ENCODE measurements at places on chromosomes 5 and 9.
A peak's percentile ranks its signal among the peaks of the same experiment; 100 is the strongest.

GRCh38 chr9:12766357-12766756, 8.5 kb upstream of the LURAP1L start:
- DNase-seq = no peak

GRCh38 chr5:1415059-1415425, 30.2 kb downstream of the SLC6A3 start:
- no peak for DNase-seq

DNA sequence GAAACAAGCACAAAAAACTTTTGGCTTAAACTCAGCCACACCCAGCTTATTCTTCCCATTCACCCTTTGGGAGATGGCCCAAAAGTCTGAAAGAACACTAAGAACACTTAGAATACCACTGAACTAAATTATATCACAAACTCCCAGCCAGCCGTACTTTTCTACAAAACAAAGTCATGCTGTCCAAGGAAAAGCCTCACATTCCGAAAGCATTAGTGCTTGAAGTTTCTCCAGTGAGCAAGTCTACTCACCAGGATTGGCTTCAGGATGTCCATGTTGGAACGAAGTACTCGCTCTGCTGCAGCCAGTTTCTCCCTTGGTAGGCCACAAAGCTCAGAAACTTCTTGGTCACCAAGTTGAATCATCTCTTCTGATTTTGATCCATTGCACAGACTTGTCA, 69.7 kb downstream of the ABCA1 start:
- DNase-seq = peak; percentile 55

- DNase-seq = no peak
Observed at GRCh38 chr5:143642791-143643190, 169.2 kb upstream of the HMHB1 start.

- no peak for DNase-seq
Observed at GRCh38 chr5:1226839-1227581, 1.8 kb downstream of the SLC6A18 start.

DNA sequence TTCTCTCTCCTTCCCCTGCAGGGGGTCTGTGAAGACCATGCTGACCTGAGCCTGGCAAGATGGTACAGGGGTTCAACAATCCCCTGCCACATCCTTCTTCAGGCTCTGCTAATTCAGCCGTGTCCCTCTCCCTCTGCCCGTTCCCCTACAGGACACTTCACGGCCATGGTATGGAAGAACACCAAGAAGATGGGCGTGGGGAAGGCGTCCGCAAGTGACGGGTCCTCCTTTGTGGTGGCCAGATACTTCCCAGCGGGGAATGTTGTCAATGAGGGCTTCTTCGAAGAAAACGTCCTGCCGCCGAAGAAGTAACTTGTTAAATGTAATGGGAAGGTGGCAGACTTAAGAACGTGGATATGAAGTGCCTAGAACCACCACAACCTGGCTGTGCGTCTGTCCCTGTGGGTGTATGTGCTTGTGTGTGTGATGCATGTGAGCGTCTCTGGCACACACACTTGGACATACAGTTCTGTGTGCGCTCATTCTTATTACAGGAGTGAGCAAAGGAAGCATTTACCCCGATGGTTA, 6.9 kb upstream of the CCIN start:
- no peak for DNase-seq

DNA sequence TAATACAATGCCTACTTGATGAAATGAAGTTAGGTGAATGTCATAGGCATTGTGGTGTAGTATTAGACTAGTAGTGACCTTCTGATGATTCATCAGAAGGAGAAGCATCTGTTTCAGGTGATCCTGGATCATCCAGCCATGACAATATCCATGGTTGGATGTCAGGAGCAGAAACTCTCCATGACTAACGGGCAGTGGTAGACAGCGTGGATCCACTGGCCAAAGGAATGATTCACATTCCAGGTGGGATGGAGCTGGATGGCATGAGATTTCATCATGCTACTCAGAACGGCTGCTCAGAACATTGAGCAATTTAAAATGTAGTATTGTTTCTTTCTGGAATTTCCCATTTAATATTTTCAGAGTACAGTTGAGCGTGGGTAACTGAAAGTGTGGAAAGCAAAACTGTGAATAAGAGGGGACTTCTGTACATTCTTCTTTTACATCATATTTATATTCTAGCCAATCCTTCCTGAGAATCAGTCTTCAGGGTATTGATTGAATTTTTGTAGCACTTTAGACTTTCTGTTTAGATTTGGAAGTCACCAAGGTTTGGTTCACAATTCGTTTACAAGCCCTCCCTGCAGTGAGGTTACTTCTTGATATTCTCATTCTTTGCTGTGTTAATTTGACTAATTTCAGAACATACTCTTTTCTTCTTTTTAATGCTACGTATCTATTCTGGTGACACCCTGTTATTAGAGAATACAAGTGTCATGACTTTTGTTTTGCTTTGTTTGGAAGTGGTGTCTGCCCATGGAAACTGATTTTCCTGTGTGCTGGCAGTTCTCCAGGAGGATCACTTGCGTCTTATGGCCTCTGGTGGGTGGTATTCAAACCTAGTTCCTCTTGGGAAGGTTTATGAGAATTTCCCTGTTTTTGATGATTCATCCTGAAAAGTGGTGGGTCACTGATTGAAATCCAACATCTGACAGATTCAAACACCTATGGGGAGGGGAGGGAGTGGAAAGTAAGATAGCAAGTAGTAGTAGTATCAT, 12.2 kb upstream of the CLINT1 start:
- peak; percentile 74 for DNase-seq

DNA sequence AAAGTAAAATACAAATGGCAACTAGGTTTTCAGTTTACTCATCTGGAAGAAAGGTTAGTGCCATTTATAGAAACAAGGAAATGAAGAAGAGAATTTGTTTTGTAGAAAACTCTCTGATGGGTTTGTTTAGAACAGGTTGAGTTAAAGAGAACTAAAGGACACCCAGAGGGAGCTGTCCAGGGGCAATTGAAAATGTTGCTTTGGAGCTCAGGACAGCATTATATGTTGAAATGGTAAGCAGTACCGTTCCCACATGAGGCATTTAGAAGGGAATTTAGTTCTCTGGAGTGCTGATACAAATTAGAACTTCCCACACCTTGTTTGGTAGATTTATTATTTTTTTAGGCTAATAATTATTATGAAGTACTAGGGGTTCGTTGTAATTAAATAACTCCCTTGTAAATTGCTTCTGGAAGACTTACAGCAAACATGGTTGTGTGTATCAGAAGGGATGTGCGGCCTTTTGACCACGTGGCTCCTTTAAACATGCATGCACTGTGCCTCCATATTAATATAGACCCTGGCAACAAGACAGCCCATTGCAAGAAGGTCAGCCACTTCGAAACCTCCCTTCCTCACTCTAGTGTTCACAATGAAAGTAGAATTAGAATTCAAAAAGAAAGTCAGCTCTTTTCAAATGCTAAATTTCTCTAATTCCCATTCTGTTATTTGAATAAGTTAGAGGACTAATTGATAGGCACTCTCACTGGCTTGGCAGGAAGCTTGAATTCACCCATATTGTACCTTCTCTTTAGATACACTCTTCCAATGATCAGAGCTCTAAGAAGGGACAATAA, 71.7 kb downstream of the ZNF462 start:
- no peak for DNase-seq
